ENCODE measurements at places on chromosomes 3 and 15.

DNA sequence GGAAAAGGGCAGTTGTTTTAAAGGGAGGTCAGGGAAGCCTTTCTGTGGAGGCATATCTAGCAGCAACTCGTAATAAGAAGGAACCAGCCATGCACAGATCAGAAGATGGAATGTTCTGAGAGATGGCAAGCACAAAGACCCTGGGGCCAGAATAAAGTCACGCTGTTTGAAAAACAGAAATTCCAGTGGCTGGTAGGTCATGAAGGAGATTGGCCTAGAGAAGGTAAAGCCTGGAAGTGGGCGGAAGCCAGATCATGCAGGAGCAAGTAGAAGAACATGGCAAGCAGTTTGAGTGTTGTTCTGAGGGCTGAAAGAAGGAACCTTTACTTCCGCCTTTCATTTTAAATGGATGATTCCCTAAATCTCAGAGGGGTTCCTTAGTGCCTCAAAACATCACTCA is 208.1 kb upstream of the PPP2R3A start:
- no peak for DNase-seq

- no peak for DNase-seq
Observed at GRCh38 chr3:126751611-126752302, 47.7 kb downstream of the CHCHD6 start.

- DNase-seq: no peak
Observed at GRCh38 chr3:94961423-94962100, 898.7 kb downstream of the NSUN3 start.

DNA sequence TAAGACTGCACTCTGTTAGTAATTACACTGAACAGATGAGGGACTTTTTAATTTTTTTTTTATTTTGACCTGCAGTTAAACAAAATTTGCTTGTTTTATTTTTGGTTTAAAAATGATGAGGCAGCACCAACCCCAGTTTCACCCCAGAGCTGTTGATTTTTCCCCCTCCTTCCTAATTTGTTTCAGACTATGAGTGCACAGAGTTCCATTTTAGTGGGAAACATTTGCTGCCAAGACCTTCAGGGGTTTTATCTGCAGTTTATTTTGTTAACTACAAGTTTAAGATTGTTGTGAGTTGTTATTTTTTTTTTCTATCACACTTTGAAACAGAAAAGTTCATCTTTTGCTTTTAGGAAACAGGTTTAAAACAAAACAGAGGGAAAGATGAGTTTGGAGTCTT is 455.9 kb upstream of the NR2F2 start:
- no peak for DNase-seq

GRCh38 chr15:101470548-101471239 is 18.8 kb downstream of the PCSK6 start:
- no peak for DNase-seq

- DNase-seq: no peak
Observed at GRCh38 chr3:2968475-2968874, 141.7 kb downstream of the IL5RA start.

- DNase-seq: peak; percentile 1
Observed at GRCh38 chr15:86915811-86916331, 836.2 kb downstream of the AGBL1 start.

GRCh38 chr15:64754663-64755426 is 20.5 kb downstream of the RBPMS2 start:
- DNase-seq: no peak

DNA sequence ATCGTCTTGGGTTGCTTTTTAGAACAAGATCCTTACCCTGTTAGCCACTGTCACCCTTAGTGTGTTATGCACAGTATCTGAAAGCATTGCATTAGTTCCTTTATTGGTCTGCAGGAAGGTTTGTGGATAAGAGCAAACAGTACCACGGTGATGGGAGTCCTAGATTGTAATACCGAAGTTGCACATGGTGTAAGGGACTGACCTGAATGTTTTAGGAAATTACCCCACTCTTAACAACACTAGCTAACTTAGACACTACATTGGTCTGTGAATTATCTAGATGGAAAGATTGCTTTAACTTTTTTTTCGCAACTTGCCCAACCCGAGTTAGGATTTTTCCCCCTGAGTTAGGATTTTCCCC is 1.3 kb downstream of the STT3B start:
- DNase-seq: peak; percentile 19

DNA sequence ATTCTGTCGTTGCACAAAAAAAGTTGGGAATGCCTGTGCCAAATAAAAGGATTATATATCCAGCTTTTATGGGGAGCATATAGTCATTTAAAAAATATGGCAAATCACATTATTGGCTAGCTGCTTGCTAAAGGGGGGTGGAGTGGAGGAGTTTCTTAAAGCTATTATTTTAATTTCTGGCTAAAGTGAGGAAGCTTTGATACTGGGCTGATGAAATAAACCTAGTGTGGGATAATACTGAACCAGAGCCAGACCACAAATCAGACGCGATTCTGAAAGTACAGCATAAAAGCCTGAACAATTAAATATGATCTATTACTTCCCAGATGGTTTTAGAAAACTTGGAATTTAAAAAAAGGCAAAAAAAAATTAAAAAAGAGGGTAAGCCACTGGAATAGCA is 14.4 kb downstream of the POLR2M start:
- DNase-seq: no peak

- no peak for DNase-seq
Observed at GRCh38 chr3:4838621-4839022, 140.6 kb upstream of the BHLHE40 start.

DNA sequence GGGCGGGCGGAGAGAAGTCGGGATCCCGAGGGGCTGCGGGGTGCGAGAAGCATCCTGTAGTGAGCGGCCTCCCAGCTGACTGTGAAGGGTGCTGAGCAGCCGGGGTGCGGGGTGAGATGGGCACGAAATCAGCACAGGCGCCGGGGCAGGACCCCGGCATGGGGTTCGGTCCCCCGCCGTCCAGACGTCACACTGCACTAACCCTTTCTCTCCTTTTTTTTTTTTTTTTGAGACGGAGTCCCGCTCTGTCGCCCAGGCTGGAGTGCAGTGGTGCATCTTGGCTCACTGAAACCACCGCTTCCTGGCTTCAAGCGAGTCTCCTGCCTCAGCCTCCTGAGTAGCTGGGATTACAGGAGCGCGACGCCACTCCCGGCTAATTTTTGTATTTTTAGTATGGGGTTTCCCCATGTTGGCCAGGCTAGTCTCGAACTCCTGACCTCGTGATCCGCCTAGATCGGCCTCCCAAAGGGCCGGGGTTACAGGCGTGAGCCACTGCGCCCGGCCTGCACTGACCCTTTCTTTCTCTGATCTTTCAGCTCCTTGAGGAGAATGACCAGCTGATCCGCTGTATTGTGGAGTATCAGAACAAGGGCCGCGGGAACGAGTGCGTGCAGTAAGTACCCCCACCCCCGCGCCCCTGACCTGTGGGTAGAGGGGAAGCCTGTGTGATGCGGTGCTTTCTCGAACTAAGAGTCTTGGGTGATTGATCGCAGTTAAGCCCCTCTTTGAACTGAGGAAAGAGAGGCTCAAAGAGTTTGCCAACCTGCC is 513 bp downstream of the SS18L2 start:
- DNase-seq: no peak
